ENCODE measurements at places on chromosomes 4 and X.
A peak's percentile ranks its signal among the peaks of the same experiment; 100 is the strongest.

DNA sequence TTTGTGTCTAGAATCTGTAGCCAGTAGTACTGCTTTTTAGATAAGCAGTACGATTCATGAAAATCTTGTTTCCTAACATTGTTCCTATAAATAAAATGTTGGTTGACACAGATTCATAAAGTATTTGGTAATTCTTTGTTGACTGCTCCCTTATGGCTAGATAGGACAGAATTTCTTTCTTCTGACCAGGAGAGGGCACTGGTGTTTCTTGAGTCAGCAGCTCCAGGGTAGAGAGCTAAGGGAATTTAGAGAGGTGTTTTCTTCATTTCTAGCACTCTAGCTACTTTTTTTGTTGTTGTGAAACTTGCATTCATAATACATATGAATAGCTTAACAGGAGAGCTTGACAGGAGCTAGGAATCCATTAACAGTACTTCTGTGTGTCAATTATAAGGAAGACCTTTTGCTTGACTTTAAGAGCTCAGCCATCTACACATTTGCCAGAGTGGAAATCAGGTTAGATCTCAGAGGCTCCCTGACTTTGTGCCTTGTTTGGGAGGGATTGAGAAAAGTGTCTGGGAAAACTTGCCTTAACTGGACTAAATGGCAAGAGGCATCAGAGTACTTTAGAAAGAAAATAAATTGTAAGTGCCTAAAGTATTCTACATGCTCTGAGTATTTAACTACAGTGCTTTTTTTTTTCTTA, 756.1 kb downstream of the SH3BGRL start:
- DNase-seq = no peak

GRCh38 chr4:123120473-123120872, 198.1 kb upstream of the NUDT6 start:
- peak; percentile 14 for DNase-seq

DNA sequence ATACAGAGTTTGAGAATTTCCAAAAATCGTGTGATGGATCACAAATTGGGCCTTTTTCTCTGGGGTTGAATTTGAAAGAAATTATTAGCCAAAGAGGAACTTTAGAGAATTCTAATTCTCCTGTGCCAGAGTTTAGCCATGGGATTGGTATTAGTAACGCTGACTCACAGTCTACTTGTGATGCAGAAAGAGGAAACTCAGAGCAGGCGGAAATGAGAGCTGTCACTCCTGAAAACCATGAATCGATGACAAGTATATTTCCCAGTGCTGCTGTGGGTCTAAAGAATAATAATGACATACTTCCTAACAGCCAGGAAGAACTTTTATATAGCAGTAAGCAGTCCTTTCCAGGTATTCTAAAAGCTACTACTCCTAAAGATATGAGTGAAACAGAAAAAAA, 64.9 kb downstream of the N4BP2 start:
- DNase-seq = peak; percentile 28

DNA sequence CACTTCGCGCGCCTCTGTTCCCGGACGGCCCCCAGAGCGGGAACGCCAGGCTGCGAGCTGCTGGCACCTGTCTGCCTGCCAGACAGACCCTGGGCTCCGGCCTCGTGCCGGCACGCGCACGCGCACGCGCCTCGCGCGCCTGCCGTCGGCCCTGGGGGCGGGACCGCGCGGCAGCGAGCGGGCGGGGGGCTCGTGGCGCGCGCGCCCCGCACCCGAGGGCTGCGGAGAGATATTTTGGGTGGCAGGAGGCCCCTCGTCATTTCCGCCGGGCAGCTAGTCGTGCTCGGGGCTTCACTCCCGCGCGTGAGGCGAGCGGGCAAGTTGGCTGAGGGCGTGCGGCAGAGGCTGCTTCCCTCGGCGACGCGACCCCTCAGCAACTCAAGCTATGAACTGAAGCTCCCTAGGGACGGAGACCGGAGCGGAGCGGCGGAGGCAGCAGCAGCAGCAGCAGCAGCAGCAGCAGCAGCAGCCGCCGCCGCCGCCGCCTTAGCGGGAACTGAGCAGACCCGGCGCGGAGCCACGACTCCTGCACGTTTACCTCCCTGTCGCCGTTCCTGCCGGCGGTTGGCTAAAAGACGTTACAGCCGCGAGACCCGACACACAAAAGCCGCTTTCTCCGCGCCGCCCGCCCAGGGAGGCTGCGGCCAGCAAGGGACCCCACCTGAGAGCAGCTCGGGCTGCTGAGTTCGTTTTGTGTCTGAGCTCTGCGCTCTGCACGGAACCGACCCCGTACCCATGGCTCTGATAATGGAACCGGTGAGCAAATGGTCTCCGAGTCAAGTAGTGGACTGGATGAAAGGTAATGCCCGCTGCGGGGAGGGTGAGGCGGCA, at the start of gene CNKSR2:
TSS of gene CNKSR2 (plus strand) at position 256 of the 831 bp plus-strand sequence. CDS start at position 736, 480 bp downstream.
- DNase-seq = no peak

DNA sequence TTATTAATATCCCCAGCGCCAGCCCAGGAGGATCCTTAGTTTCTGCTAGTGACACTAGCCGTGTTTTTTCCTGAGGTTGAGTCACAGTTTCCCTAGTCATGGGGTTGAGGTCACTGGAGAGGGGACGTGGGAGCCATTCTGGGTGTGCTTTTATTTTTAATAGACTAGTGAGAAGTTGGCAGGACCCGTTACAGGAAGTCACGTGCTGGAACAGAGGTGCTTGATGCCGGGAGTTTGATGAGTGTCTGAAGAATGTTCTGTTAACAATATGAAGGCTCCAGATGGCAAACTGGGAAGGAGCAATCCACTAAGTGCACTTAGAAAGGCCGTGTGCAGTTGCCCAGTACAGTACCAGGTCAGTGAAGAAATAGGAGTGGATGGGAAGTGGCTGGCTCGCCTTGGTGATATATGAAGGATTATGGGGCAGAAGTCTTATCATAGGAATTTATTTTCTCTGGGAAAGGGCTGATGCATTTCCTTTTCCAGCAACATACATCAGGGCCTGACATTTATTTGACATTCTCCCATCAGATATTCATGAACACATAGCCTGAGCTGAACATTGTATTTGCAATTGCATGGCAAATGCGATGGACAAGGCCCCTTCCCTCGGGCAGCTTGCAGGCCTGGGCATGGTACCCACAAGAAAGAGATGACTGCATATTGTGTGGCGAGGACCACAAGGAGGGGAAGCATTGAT, 291.8 kb downstream of the FBXW7 start:
- no peak for DNase-seq

DNA sequence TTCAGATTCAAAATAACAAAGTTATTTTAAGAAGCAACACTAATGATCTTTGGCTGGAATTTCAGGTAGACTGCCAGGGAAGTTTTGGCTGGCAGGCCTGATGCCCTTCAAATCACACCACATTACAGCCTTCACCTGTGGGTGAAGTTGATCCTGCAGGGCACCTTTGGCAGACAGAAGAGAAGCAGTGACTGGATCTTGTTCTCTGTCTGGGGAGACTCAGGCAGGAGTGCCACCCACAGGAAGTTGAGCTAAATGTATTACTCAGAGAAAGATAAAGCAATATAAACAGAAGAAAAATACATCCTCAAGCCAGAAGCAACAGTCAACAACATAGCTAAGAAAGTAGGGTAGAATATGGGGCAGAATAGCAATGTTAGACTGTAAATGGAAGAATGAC, 12.8 kb upstream of the CFAP299 start:
- no peak for DNase-seq

DNA sequence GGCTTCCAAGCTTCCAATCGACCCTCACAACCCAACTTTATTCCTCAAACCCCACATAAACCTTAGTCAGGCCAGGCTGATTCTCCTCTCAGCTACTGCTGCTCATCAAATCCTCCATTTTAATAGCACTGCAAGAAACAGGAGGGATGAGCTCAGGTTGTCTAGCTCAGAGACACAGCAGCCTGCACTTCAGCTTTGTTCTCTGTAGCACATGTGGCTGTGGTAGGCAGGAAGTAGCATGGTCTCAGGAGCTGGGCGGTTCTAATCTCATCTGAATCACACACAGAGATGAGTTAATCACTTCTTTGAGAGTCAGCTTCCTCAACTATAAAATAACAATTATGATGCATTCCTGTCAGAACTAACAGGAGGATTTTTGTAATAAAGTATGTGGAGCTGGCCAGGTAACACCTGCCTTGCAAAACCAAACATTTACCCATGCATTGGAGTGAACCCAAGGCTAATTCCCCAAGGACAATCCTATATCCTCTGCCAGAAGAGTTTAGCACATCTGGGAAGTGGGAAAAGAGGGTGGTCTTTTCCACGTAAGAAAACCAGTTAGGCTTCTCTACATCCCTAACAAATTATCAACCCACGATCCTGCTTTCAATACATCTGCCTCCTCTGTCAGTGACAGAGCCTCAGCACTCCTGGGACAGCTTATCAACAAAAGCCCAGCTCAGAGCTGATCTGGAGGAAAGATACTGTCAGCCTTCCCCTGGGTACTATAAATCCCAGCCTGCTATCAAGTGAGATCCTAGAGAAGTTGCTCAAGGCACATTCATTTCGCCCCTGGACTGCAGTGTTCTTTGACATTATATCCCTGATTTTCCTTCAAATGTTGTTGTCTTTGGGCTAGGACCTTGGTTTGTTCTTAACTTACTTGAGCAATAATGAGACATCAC, 32.8 kb downstream of the ELOVL6 start:
- DNase-seq = no peak

DNA sequence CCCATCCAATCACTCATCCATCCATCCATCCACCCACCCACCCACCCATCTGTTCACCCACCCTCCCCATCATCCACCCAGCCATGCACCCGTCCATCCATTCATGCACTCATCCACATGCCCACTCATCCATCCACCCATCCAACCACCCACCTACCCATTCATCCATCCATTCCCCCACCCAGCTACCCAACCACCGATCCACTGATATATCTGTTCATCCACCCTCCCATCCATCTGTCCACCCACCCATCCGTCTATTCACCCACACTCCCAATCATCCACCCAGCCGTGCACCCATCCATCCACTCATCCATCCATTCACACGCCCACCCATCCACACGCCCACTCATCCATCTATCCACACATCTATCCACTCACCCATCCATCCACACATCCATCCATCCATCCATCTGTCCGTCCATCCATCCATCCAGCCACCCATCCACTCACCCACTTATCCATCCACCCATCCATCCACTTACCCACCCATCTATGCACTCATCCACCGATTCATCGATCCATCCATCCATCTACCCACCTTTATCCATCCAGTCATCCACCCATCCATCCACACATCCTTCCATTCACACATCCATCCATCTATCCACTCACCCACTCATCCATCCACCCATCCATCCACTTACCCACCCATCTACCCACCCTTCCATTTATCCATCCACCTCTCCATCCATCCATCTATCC, 28.4 kb downstream of the ASMTL start:
- no peak for DNase-seq

DNA sequence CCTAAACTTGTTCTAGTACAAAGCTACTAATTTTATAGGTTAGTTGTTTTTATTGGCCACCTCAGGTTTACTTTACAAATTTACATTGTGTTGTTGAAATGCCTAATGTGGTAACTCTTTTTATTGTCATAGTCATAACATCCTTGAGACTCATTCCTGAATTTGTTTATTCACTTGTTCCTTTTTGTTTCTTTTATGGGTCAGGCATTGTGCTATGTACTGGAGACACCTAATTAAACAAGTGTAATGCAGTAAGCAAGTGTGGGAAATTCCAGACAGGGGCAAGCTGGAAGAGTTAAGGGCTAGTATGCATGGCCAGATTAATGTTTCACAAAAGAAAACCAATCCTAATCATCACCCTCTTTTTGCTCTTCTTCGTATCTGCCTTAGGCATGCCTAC, 30.5 kb upstream of the TTC29 start:
- DNase-seq = no peak

- DNase-seq = no peak
Measured at GRCh38 chr4:84495118-84495793, 3.8 kb downstream of the NKX6-1 start.

GRCh38 chr4:182863501-182863900, 53.7 kb downstream of the DCTD start:
- no peak for DNase-seq

GRCh38 chr4:186067757-186068385, 1.1 kb upstream of the TLR3 start:
- DNase-seq = no peak

GRCh38 chr4:88489100-88489761, 32.3 kb downstream of the HERC5 start:
- no peak for DNase-seq
